ENCODE measurements at places on chromosomes 2 and 18.

GRCh38 chr2:150358468-150358807, 129.0 kb downstream of the RND3 start:
- DNase-seq = no peak

- no peak for DNase-seq
Observed at GRCh38 chr2:157174321-157174720, 83.2 kb upstream of the GALNT5 start.

- no peak for DNase-seq
Observed at GRCh38 chr2:141589314-141589713, 541.5 kb downstream of the LRP1B start.

DNA sequence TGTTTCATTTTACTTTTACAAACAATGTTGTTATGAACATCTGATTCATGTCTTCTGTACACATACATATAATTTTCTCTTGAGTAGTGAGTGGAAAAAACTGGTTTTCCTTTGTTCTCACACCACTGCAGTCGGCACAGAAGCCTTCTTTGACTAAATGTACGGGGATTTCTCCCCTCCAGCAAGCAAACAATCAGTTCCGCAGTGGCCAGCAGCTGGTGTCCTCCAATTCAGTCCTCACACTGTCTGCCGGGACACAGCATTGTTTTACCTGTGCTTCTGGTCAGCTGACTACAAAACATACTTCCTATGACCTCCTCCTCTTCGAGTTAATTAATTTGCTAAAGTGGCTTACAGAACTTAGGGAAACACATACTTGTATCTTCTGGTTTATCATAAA, 202.8 kb downstream of the WDR7 start:
- DNase-seq = no peak

DNA sequence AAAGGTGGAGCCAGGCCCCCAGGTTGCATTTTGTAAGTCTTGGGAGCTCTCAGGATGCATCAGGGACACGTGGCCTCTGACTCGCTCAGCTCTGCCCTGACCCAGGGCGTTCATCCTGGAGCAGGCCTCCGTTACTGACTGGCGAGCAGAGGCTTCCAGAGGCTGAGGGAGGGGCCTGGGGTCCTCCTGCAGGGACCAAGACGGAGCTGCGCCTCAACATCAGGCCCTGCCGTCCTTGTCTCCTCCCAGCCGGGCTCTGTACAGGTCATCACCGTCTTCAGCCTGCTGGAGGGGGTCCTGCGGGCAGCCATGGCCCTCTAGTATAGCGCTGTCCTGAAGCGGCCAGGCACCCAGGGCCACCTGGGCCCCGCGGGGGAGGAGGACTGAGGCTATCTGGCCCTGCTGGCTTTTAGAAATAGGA, 10.2 kb upstream of the ALPP start:
- no peak for DNase-seq

DNA sequence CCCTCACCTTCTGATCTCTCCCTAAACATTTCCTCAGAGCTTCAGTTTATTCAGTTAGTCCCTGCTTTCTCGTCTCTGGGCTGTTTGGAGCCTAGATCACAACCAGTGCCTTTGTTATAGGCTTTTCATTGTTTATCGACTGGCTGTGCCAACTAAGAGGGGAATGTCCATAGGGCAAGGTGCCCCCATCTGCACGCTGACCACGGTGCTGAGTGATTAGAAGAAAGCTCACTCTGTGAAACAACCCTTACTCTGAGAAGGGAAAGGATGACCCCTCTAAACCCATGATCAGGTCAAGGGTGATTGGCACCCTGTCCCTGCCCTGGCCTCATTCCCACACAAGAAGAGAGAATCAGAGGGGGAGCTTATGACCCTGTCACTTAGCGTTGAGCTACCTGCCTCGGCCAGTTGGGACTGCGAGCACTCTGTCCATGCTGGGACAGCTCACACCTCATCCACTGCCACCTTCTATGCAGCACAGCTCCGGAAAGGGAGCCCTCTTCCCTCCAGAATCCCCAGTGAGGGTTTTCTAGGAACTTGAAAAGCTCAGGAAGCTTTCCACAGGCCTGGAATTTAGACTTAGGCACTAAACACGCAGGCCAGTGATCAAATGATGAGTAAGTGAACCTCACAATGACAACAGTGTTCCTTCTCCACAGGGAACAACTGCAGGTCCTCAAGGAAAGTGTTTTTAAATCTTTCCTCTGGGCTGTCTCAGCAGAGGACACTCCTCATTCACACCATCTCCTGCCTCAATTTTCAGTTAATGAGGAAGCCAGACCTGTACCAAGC, 2.3 kb upstream of the ACTG2 start:
- no peak for DNase-seq

Data from Kasumi-1 (cell line).